ENCODE measurements at places on chromosomes 3 and 15. TPM values are rescaled to one million over a fixed set of nuclear protein-coding genes. Genes with fewer than 3 reads are reported as not detected.

- no peak for DNase-seq
These were observed 61.9 kb downstream of the REC114 start for GRCh38 chr15:73504885-73505284.

DNA sequence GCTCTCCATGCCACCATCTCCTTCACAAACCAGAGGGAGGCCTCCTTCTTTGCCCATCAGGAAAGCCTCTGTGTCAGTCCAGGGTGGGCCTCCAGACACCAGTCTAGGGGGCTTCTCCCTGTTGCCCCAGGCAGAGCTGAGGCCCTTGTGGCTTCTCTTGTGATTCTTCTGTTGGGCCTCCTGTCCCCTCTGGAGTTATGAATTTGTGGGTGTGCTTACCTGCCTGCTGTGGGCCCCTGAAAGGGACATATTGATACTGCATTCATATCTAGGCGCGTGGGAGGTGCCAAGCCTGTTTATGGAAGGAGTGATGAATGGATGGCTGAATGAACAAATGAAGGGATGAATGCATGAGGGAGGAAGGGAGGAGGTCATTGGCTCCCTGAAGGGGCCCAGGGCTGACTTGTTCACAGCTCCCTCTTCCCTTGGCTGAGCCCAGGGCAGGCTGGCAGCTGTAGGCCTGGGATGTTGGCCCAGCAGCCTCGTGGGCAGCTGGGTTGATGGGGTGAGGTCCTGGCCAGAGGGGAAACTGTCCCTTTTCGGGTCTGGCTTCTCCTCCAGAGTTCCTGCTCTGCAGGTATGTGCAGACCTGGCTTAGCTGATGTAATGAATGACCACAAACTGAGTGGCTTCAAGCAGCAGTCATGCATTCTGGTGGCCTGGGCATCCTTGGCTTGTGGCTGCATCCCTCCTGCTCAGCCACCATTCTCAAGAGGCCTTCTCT is 195.4 kb downstream of the GOLGA6L6 start:
- DNase-seq: no peak

DNA sequence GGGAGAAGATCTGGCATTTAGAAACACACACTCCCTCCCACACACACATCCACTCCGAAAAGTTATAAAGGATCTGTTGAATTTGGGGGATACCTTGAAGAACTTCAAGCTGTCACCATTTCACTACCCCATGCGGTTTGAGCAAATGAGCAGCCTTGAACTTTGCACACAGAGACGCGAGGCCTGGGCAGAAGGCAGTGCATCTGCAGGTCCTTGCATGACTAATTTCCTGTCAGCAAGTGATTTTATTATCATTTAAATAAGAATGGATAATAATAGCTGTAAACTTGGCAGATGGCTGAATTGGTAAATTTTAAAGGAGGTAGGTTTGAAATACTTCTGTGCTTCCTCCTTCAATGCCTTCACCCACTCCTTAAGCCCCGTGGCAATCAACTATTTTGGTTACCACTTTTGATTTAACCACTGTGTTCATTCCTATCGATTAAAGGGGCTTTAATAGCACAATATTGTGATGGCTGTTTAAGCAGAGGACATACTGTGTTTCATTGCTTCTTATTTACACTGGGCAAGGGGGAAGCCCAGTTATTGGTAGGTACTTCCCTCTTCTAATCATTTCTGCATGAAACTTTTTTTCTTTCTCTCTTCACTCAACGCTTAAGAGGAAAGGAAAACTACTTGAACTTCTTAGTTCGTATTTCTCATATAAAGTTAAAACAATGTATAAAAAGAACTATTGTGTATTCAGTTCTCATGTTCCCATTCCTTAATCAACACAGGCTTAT is 108.1 kb downstream of the ROBO2 start:
- no peak for DNase-seq

The TFDP2 gene
- total RNA-seq: 40.2 TPM

The NR2E3 gene
- 0.16 TPM for total RNA-seq

- no peak for DNase-seq
These were observed 47.5 kb upstream of the EIF3J start for GRCh38 chr15:44489464-44489863.

The SLCO3A1 gene
- 9.8 TPM for total RNA-seq

The MAP2K5 gene
- total RNA-seq: 12.8 TPM

The ROBO2 gene
- total RNA-seq: 377 TPM

DNA sequence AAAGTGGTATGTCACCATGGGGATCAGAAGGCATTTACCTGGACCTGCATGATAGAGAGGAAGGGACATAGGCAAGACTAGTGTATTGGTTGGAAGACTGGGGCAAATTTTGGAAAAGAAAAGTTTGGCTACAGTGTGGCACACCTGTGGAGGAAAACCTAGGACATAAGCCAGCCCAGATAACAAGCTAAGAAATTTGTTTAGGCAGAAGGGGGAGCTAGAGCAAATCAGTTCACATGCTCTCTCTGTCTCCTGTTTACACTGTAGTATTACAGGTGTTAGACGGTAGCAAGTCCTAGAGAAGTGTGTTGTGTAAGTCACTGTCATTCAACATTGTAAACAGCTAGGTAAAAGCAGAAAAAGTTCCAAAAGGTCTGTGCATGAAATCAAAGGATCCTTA is 11.9 kb upstream of the ALDH1A2 start:
- DNase-seq: no peak

DNA sequence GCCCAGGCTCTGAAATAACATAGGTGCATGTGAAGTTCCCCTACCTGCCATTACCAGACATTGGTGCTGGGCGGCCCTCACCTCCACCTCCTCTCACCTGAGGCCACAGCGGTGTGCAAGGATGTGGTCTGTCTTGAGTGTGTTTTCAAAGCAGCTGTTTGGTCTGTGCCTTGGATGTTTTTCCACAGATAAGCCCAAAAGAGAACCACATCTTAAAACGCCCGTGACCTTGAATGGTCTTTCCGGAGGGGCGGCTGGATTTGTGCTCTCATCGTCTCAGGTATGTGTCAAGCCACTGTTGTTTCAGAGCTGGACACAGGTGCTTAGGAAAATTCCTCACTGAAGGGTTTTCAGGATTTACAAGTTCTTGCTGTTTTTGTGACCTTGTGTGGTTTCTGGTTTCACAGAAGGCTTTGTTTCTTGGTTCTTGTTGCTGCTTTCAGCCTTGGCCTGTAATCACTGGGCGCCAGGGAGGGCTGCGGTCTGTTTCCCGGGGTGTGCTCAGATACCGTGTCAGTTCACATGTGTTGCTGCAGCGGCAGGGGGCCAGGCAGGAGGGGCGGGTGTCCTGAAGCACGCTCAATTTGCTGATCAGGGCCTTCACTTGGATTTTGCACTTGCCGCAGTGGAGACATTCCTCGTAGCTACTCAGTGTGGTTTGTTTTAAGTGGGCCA is 128.4 kb downstream of the IGF1R start:
- no peak for DNase-seq

DNA sequence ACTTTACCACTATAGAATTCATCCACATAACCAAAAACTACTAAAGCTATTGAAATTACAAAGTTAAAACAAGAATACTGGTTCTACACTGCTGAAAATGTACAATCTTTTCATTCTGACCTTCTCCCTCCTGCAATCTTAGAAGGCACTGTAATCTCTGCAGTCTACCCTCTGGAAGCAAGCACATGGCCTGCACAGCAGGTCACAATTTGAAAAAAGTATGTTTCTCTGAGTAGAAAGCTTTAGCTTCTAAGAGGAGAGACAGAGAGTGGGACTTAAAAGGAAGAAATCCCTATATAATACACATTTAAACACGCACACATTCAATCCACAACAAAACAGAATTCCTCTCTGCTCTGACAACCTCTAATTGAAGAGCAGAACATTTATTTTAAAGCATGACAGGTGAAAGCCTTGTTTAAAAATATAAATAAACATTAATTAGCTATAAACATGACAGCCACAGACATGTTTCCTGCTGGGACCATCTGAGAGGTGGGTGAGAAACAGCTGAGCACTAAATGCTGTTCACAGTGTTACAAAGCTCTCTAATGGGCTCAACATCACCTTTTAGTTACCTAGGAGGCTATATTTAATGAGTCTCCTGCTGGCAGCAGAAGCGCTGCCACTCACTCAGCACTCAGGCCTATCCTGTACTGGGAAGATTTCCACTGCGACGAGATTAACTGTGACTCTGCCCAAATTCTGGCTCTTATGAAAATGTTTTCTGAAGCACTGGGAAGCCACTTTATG is 447.4 kb downstream of the AGBL1 start:
- no peak for DNase-seq

- DNase-seq: no peak
These were observed 433.3 kb downstream of the RAP2B start for GRCh38 chr3:153595186-153595815.

GRCh38 chr3:53264718-53265117 is 8.9 kb upstream of the TKT start:
- DNase-seq: no peak
